ENCODE measurements at places on chromosomes 4 and X.
A peak's percentile ranks its signal among the peaks of the same experiment; 100 is the strongest.

GRCh38 chrX:130171446-130172126 is at the start of gene RAB33A:
RAB33A (plus strand) TSS chrX:130171962; CDS start chrX:130172063, 101 bp downstream.
- H3K27ac ChIP-seq, result no peak within 1 kb of the TSS
- no peaks in the 10 kb centered on the region for H3K4me1 ChIP-seq
- H3K27me3 ChIP-seq, result peaks cover 6% of the 10 kb centered on the region
- no peaks in the 10 kb centered on the region for H3K36me3 ChIP-seq

GRCh38 chr4:123825596-123826291 is 429.1 kb downstream of the SPRY1 start:
- H3K36me3 ChIP-seq, result no peaks in the 10 kb centered on the region
- no peak overlapping the region for H3K4me3 ChIP-seq
- no peaks in the 10 kb centered on the region for H3K4me1 ChIP-seq
- DNase-seq, result no peak

- H3K4me1 ChIP-seq, result no peaks in the 10 kb centered on the region
- H3K36me3 ChIP-seq, result no peaks in the 10 kb centered on the region
- no peak overlapping the region for H3K27ac ChIP-seq
- H3K4me3 ChIP-seq, result no peak overlapping the region
- DNase-seq, result no peak
- H3K27me3 ChIP-seq, result no peaks in the 10 kb centered on the region
Observed at GRCh38 chr4:75907966-75908365, 5.7 kb upstream of the PPEF2 start.

DNA sequence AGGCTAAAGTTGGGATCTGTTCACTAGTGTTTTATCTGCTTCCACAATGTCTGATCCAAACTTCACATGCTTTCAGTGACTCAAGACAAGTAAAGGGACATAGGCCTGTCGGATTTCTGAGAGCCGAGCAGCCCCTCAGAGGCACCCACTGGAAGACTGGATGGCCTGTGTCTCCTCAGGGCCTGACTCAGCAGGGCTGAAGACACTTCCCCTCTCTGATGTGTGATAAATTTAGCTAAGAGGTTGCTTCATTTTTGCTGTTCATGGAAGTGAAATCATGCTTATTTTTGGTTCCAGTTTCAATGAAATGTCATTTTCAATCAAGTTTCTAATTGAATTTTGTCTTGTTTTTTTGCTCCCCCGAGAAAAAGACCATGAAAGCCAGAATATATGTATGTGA is 93.7 kb downstream of the MXRA5 start:
- no peaks in the 10 kb centered on the region for H3K36me3 ChIP-seq
- DNase-seq, result peak; percentile 18
- H3K27me3 ChIP-seq, result no peaks in the 10 kb centered on the region
- no peak overlapping the region for H3K4me3 ChIP-seq
- H3K4me1 ChIP-seq, result no peaks in the 10 kb centered on the region

DNA sequence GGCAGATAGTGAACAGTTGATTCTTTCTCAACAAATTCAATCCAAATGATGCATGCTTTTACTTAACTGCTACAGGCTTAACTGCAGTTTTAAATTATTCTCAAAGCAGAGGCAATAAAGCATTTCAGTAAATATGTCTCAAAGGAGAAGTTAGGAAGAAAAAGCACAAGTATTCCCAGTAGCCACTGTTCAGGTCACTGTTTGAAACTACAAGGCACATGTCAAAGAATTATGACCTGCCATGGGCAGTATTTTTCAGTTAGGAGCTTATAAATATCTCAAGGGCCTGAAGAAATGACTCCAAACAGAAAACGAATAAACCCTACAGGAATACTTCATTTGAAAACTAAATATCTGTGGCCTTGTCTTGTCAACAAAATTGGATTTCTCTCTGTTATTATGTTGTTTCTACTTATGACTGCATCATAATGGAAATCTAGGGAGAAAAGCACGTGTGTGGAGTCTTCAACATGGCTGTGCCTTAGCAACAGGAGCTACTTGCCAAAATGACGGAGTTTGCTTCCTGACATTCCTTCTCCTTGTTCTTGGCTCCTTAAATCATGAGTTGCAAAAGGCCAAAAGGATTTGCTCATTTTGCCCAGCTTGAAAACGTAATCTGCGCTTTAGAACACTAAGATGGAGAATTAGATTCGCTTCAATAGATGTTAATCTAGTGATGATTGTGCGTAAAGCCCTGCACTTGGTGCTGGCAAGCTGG is 67.6 kb upstream of the GPR101 start:
- H3K4me3 ChIP-seq, result no peak overlapping the region
- no peaks in the 10 kb centered on the region for H3K36me3 ChIP-seq
- H3K27me3 ChIP-seq, result no peaks in the 10 kb centered on the region

DNA sequence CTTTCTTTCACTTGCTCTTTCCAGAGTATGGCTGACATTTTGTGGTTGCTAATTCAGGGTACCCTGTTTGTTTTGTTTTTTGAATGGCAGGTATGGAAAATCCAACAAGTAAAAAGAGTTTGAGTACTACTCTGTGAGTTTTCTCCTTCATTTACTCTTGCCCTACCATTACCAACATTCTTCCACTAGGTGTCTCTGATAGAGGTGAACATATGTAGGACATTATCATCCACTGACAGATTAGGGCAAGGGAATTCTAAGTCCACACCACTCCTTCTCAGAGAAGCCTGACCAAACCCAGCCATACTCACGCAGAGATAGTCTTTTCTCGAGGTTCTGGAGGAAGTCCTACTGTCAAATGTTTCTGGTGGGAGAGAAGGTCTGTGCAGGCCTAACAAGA is 36.7 kb upstream of the HDAC8 start:
- no peak overlapping the region for H3K27ac ChIP-seq
- no peak overlapping the region for H3K4me3 ChIP-seq
- H3K4me1 ChIP-seq, result no peaks in the 10 kb centered on the region
- H3K36me3 ChIP-seq, result no peaks in the 10 kb centered on the region
- DNase-seq, result no peak
- H3K27me3 ChIP-seq, result no peaks in the 10 kb centered on the region

GRCh38 chr4:80767944-80768343 is 262.6 kb upstream of the BMP3 start:
- no peak overlapping the region for H3K27ac ChIP-seq
- no peak overlapping the region for H3K4me3 ChIP-seq
- no peaks in the 10 kb centered on the region for H3K4me1 ChIP-seq
- DNase-seq, result no peak
- H3K27me3 ChIP-seq, result no peaks in the 10 kb centered on the region

- H3K27me3 ChIP-seq, result no peaks in the 10 kb centered on the region
- peak; percentile 25 for DNase-seq
- no peak overlapping the region for H3K4me3 ChIP-seq
- no peaks in the 10 kb centered on the region for H3K4me1 ChIP-seq
- no peak overlapping the region for H3K27ac ChIP-seq
- no peaks in the 10 kb centered on the region for H3K36me3 ChIP-seq
Observed at GRCh38 chr4:105978684-105979296, 83.5 kb downstream of the NPNT start.

DNA sequence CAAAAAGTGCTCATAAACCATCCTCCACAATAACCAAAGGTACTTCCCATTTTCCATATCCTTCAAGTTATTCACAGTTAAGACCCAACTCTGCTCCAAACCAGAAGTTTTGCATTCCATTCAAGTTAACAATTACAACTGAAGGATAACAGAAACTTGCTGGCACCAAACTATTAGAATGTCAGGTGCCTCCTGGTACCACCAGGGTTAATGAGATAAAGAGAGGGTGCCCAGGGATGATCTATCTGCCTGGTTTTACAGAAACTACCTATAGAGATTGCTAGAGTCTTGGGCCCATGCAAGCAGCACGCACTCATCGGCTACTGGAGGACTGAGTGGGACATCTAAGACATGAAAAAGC is 114.6 kb downstream of the RBM47 start:
- peak overlapping the region; percentile 91 for H3K27ac ChIP-seq
- H3K4me3 ChIP-seq, result no peak overlapping the region
- H3K27me3 ChIP-seq, result no peaks in the 10 kb centered on the region
- H3K4me1 ChIP-seq, result no peaks in the 10 kb centered on the region
- DNase-seq, result no peak

DNA sequence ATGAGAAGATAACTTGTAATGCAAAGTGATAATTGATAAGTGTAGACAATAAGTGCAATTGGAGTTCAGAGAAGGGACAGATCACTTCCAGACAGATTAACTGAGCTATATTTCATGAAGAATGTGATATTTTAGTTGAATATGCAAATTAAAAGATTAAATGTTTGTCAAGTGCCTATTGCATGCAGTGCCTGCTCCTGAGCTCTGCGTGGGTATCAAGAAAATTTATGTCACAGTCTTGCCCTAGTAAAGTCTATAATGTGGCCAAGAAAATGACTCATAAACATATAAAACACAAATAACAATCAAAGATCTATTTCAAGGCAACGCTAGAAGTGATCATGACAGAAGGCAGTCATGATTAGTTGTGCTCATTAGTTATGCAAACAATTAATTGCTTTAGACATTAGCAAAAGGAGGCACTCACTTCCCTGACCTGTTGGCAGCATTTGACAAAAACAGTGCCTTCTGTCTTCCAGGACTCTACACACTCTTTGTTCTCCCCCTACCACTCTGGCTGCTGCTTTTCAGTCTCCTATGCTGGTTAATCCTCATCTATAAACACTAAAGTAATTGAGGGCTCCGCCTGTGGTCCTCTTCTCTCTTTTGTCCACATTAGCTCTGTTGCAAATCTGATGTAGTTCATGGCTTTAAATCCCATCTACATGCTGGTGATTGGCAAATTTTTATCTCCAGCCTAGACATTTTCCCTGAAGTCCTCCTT is 47.7 kb downstream of the ARHGEF38 start:
- H3K36me3 ChIP-seq, result no peaks in the 10 kb centered on the region
- peaks cover 7% of the 10 kb centered on the region for H3K4me1 ChIP-seq

GRCh38 chr4:76630741-76631140 is 195.7 kb downstream of the SHROOM3 start:
- H3K27ac ChIP-seq, result no peak overlapping the region
- H3K4me3 ChIP-seq, result no peak overlapping the region
- DNase-seq, result no peak
- H3K36me3 ChIP-seq, result no peaks in the 10 kb centered on the region

DNA sequence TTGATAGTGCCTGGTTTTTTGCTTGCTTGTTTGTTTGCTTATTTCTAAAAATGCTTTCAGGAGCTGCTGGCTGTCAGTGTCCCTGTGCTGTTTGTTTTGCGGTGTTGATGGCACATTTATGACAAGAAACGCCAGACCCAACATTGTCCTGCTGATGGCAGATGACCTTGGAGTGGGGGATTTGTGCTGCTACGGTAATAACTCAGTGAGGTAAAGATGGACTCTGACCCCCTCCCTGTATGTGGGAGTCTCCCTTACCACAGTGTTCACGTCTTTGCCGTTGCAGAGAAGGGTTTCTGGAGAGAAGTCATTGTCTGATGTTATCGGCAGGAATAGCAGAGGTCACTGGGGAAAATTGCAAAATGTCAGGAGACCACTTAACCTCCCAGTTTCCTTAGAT is at the start of gene ARSH:
Gene ARSH (plus strand): TSS at position 52 of the 400 bp plus-strand sequence. CDS start 67 bp downstream, at position 119.
- H3K27ac ChIP-seq, result no peak within 1 kb of the TSS
- H3K27me3 ChIP-seq, result no peaks in the 10 kb centered on the region
- DNase-seq, result no peak

DNA sequence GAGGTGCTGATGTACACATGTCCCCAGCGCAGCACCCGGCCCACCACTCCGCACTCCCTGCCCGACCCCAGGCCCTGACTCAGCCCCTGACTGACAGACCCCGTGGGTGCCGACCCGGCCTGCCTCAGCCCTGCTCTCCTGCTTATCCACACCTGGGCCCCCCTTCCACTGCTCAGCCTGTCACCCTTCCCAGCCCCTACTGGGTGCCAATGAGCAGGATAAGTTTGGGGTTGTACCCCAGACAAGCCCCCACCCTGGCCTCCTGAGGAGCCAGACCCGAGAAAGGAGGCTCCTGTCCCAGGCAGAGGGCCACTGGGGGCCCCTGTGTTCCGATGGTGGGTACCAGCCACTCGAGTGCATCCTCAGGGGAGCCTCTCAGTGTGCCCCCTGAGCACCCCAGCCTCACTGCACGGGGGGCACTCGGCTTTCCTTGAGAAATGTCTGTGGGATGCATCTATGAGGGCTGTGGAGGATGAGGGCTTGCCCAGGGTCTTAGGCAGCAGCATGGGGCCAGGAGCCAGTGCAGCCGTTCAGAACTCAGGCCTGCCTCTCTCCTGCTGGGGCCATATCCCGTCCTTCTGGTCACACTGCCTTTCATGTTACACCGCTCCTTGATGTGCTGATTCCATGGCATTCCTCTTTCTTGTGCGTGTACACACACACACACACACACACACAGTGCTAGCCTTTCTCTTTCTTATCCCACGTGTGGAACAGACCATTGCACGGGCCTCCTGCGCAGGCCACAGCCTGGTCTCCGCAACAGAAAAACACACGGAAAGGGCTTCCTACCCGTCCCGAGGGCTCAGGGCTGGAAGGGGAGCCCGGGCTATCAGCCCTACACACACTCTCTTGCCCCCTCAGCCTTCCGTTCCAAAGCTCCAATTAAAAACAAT is 220.1 kb upstream of the PSAPL1 start:
- H3K4me1 ChIP-seq, result no peaks in the 10 kb centered on the region
- H3K27ac ChIP-seq, result no peak overlapping the region
- H3K27me3 ChIP-seq, result no peaks in the 10 kb centered on the region

DNA sequence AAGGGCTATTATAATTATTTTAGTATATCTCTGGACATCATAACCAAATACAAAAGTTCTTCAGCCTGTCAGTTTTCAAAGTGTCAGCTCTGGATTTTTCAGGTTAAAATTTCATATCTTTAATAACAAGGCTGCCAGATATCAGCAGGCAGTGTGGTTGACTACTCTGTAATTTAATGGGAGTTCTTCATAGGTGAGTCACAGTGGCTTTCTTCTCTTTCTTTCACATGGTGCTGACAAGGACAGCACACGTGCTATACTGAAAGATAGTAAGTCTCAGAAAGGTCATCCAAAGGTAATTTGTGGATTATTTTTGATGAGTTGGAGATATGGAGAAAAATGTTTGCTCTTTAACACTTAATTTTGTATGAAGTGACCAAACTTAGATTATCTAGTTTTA is 43.2 kb downstream of the GALNT7 start:
- H3K4me1 ChIP-seq, result peaks cover 14% of the 10 kb centered on the region
- H3K27me3 ChIP-seq, result no peaks in the 10 kb centered on the region
- DNase-seq, result no peak

- H3K4me3 ChIP-seq, result no peak overlapping the region
- no peaks in the 10 kb centered on the region for H3K4me1 ChIP-seq
- no peaks in the 10 kb centered on the region for H3K36me3 ChIP-seq
Observed at GRCh38 chr4:34157547-34157946, 2086.8 kb downstream of the ARAP2 start.

GRCh38 chr4:167475951-167476350 is 241.7 kb upstream of the SPOCK3 start:
- no peaks in the 10 kb centered on the region for H3K36me3 ChIP-seq
- H3K27me3 ChIP-seq, result no peaks in the 10 kb centered on the region
- H3K4me1 ChIP-seq, result no peaks in the 10 kb centered on the region
- no peak for DNase-seq
- H3K27ac ChIP-seq, result no peak overlapping the region

- no peaks in the 10 kb centered on the region for H3K4me1 ChIP-seq
- H3K36me3 ChIP-seq, result no peaks in the 10 kb centered on the region
- no peak overlapping the region for H3K4me3 ChIP-seq
- no peak overlapping the region for H3K27ac ChIP-seq
- H3K27me3 ChIP-seq, result no peaks in the 10 kb centered on the region
Observed at GRCh38 chr4:98674404-98675173, 16.2 kb upstream of the TSPAN5 start.

Data from pancreas (tissue), 10 donors.